ENCODE measurements at places on chromosomes 4 and X. TPM values are rescaled to one million over a fixed set of nuclear protein-coding genes. Genes with fewer than 3 reads are reported as not detected.

Gene MAGEA6
- total RNA-seq = not detected

Gene UGT2B15
- not detected for total RNA-seq

- peak; percentile 53 for ATAC-seq
Measured at GRCh38 chrX:47958761-47959342, 44.9 kb downstream of the ZNF182 start.

DNA sequence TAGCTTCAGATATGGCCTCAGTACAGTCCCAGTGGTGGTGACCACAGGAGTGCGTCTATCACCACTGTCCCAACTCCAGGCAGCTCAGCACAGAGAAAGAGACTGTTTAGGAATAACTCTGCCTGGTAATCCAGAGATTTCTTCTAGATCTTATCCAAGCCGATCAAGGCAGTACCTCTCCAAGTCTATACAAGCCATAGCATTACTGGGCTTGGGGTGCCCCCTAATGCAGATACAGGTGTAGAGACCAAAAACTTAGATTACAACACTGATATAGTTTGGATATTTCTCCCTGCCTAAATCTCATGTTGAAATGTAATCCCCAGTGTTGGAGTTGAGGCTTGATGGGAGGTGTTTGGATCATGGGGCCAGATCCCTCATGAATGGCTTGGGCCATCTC lies 100.9 kb downstream of the PTCHD1 start:
- ATAC-seq = no peak

- no peak for ATAC-seq
Measured at GRCh38 chr4:123709336-123709735, 312.7 kb downstream of the SPRY1 start.

Gene CXCL5
- total RNA-seq = not detected

Gene SPIN2A
- total RNA-seq = 1.5 TPM

GRCh38 chr4:41746025-41746439 lies 2.5 kb downstream of the PHOX2B start:
- no peak for ATAC-seq

Gene PDK3
- total RNA-seq = 45.1 TPM
